ENCODE measurements at places on chromosomes 1 and 21. TPM values are rescaled to one million over a fixed set of nuclear protein-coding genes. Genes with fewer than 3 reads are reported as not detected.

The FAM151A gene
- not detected for total RNA-seq

The HSD3B2 gene
- not detected for total RNA-seq

The PLA2G2F gene
- not detected for total RNA-seq

The OPTC gene
- total RNA-seq = not detected

The SH2D2A gene
- 0.99 TPM for total RNA-seq

The NIBAN1 gene
- total RNA-seq = 59.7 TPM

The DISP3 gene
- not detected for total RNA-seq

The TMEM234 gene
- 20.8 TPM for total RNA-seq

The OR2G6 gene
- not detected for total RNA-seq

The MEAF6 gene
- total RNA-seq = 43.5 TPM

The F3 gene
- 85.4 TPM for total RNA-seq

The COL8A2 gene
- total RNA-seq = 1.3 TPM

The NLRP3 gene
- 0.26 TPM for total RNA-seq

The PROK1 gene
- total RNA-seq = 0.26 TPM

The MRPL55 gene
- 68.7 TPM for total RNA-seq

The ZNF683 gene
- total RNA-seq = not detected

Data from body of pancreas (tissue), 4 donors.